ENCODE measurements at places on chromosomes 16 and 17.

- no peak for DNase-seq
Measured at GRCh38 chr17:10799407-10799806, 4.5 kb downstream of the TMEM238L start.

DNA sequence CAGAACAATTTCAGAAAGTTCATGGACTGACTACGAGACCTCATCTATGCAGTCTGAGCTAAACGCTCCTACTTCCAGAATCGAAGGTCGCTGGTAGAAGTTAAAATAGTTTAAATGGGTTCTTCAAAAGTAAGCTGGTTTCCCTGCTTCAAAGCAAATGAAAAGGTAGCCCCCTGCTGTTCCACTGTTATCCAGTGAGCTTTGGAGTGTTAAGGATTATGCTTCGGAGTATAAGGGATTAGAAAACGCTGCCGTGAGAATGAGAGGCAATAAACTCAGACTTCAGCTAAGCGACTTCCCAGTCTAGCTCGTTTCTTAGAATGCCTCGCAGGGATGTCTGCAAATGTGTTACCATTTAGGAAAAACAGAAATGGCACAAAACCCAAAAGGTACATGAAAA lies 12.4 kb downstream of the MLYCD start:
- no peak for DNase-seq

DNA sequence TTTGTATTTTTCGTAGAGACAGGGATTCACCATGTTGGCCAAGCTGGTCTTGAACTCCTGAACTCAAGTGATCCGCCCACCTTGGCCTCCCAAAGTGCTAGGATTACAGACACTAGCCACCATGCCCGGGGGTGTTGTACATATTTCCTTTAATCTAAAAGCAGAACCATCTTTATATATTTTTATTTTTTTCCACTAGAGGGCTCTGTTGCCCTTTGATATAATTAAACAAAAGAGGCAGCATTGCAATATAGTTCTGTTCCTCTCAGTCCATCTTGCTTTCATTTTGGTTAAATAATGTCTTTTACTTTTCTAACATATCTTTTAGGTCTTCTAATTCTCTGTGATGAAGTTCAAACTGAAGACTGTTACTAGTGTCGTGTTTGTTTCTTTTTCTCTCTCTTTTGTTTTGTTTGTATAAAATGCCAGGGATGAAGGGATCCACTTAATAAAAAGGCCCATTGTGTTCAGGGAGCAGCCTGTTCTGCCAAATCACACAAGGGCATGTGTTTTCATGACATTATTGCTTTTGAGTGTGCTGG lies 23.4 kb downstream of the WWOX start:
- no peak for DNase-seq

- no peak for DNase-seq
Measured at GRCh38 chr17:37089956-37090355, 141.2 kb downstream of the AATF start.

GRCh38 chr17:52030052-52030451 lies 128.5 kb downstream of the CA10 start:
- DNase-seq = no peak

DNA sequence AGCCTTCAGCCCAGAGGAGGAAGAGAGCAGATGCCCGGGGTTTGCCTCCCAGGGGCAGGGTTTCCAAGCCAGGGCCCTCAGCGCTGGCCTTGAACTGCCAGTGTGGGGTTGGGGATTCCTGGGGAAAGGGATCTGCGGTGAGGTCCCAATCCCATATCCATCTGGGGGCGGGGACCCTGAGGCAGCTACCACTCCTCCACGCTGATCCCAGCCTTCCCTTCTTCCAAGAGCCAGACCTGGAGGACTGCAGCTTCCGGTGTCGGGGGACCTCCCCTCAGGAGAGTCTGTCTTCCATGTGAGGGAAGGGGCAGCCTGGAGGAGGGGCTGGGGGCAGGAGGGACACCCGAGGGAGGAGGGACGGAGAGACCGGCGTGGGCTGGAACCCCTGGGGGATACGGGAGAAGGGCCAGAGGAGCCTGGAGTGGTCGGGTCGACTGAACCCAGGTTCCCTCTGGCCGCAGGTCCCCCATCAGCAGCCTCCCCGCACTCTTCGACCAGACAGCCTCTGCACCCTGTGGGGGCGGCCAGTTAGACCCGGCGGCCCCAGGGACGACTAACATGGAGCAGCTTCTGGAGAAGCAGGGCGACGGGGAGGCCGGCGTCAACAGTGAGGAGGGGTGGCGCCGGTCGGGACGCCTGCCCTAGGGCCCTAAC lies 10.7 kb upstream of the CISD3 start:
- no peak for DNase-seq

DNA sequence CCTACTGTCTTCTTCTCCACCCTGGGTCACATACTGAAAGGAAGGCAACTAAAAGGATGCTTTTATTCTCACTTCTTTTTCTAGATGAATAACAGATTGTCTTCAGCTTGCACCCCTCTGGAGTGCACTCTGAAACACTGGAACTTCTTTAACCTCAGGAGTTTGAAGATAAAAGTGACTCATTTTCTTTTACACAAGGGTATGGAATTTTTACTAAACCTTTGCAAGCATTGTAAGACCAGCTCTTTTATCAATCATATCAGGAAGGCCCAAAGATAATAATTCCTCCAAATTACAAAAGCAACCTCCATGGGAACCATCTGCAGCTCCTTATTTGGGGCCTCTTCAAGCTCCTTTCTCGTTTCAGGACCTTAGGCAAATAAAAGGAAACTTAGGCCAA lies 193.5 kb upstream of the KIF2B start:
- no peak for DNase-seq

GRCh38 chr17:75645501-75645888 lies 12.3 kb downstream of the SMIM5 start:
- no peak for DNase-seq

GRCh38 chr17:34997355-34997862 lies 17.1 kb downstream of the LIG3 start:
- DNase-seq = no peak

- no peak for DNase-seq
Measured at GRCh38 chr17:22265807-22266206, 573.5 kb downstream of the KCNJ18 start.

DNA sequence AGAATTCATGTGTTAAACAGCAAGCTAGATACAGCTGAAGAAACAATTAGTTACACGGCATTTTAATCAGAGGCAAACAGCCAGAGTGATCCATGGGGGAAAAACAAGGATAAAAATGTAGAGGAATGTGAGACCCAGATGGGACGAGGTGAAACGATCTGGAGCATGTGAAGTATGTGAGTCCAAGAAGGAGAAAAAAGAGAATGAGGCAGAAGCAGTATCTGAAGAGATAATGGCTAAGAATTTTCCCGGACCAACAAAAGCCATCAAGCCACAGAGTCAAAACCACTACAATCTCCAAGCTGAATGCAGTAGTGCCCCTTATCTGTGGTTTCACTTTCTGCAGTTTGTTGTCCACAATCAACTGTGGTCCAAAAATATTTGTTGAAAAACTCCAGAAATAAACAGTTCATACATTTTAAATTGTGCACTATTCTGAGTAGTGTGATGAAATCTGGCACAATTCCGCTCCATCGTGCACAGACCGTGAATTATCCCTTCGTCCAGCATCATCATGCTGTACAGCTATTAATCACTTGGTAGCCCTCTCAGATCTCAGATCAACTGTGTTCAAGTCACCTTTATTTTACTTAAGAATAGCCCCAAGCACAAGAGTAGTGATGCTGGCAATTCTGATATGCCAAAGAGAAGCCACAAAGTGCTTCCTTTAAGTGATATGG lies 18.8 kb downstream of the MYH10 start:
- DNase-seq = no peak

Measured in thoracic aorta (tissue), 2 donors.